ENCODE measurements at places on chromosomes 7 and 10.
A peak's percentile ranks its signal among the peaks of the same experiment; 100 is the strongest.

- DNase-seq: no peak
Measured at GRCh38 chr10:86661161-86662025, 6.9 kb upstream of the LDB3 start.

DNA sequence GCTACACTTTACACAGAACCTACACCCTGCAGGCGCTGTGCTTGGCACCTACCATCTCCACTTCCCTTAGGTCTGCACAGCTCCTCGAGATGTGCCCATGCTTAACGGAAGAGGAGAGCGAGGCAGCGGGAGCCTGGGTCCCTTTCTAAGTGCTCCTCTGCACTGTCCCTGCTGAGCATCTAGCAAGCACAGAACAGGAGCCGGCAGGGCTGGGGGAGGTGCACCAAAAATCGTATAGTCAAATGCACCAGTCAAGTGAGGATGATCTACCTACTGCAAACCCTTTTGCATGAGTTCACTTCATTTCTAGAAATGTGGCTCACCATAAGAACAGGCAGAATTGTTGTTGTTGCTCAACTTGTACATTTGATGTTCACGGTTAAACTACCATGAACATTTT, 267.7 kb downstream of the TNS3 start:
- no peak for DNase-seq

- DNase-seq: no peak
Measured at GRCh38 chr10:54710918-54711317, 90.1 kb downstream of the PCDH15 start.

GRCh38 chr10:88896372-88896993, 16.4 kb downstream of the STAMBPL1 start:
- no peak for DNase-seq

DNA sequence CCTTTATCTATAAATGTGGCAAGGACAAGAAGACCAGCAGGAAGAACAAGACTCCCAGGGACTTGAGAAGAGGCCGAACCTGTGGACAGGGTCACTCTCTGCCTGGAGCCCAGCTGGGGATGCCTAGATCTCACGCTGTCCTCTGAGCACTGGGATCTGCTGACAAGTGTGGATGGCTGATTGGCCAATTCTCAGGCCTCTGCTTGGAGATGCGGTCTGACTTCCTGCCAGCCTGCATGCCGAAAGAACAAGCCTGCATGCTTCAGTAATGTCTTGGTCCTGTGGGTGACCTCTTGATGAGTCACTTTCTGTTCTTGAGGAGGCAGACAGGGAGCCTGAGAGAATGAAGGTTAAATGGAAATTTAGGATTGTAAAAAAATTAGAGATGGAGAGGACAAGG, 84.7 kb downstream of the TMEM178B start:
- DNase-seq: no peak

- no peak for DNase-seq
Measured at GRCh38 chr7:69419934-69420333, 178.3 kb upstream of the AUTS2 start.

DNA sequence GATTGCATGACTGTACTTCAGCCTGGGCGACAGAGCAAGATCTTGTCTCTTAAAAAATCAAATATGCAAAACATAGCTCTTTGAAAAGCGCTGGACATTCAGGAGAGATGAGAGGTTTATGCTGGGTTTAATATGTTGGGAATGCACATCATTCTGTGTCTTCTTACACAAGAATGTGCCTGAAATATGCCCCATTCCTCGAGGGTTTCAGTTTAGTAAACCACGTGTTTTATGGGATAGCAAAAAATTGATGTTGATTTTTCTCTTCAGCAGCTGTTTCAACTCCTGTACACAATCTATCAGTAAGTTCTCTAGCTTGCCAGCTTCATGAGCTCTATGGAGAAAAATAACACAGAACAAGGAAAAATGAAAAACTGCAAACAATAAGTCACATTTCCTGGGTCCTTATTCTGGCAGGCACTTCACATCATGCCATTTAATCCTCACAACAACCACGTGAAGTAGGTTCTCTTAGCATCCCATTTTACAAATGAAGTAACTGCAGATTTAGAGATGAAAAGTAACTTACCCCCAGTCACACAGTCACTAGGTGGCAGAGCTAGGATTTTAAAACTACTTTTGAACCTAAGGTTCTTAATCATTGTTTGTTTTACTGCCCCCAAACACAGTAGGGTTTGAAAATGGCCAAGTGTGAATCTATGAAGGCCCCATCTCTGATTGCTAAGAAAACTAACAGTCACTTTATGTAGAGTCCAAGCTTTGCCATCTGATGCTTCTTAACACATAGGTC, 423.6 kb downstream of the PHTF2 start:
- no peak for DNase-seq

GRCh38 chr10:71623098-71623985, 96.2 kb downstream of the C10orf105 start:
- DNase-seq: peak; percentile 42

GRCh38 chr10:82910301-82910700, 1035.3 kb downstream of the NRG3 start:
- DNase-seq: no peak

DNA sequence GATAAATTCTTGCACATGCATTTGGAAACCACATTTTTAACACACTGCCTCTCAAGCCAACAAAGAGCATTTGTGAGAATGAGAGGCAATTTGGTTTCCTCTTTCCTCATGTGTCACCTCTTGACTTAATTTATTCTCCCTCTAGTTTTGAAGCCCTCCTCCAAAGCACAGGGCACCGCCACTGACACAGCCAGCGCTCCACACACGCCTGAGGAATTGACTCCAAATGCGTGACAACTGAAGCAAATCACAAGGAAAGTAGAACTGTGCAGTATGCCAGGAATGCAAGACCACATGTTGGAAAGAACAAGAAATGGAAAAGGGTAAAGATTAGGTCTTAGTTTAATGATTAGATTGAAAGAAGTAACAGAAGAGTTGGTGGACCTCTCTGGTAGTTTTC, 173.3 kb downstream of the LSM5 start:
- no peak for DNase-seq

- DNase-seq: no peak
Measured at GRCh38 chr10:83617692-83618545, 521.4 kb upstream of the GHITM start.

GRCh38 chr7:104272767-104273384, 55.5 kb upstream of the LHFPL3 start:
- peak; percentile 69 for DNase-seq

- DNase-seq: no peak
Measured at GRCh38 chr7:74482629-74483401, 29.1 kb downstream of the GTF2IRD1 start.

- no peak for DNase-seq
Measured at GRCh38 chr10:119658274-119658673, 7.1 kb downstream of the BAG3 start.

GRCh38 chr10:133242611-133243356, 5.1 kb downstream of the VENTX start:
- no peak for DNase-seq

GRCh38 chr7:109456116-109456515, 886.4 kb downstream of the DNAJB9 start:
- peak; percentile 30 for DNase-seq

DNA sequence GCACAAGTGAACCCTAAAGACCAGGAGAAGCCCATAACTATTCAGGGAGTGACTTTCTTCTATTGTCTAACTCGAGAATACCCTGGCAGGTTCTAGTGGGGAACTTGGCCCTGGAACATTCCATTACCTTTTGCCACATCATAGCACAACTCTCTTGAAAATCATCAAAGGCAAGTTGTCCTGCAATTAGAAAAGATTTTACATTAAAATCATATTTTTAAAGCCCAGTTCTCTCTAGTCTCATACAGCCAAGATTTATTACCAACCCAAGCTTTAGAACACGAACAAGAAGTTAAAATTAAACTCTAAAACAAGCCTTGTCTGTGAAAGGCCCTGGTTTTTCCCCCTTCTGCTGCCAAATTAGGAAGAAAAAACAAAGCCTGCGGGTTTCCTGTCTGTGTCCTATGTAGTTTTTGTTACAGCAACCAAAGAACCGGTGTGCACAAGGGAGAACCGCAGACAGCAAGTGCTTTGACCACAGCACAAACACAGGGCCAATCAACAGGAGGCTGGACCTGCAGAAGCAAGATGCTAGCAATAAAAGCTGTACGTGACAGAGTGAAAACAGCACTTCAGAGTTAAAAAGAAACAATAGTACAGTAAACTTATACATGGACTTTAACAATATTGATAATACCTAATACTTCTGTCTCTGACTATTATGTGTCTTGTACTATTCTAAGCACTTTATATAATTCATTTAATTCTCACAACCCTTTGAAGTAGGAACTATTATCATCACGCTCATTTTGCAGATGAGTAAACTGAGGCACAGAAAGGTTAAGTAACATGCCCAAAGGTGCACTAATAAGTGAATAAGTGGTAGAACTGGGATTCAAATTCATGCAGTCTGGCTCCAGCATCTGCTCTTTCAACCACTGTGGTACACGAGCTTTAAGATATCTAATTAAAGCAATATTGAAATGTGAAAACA, 65.8 kb downstream of the STK17A start:
- DNase-seq: peak; percentile 75

DNA sequence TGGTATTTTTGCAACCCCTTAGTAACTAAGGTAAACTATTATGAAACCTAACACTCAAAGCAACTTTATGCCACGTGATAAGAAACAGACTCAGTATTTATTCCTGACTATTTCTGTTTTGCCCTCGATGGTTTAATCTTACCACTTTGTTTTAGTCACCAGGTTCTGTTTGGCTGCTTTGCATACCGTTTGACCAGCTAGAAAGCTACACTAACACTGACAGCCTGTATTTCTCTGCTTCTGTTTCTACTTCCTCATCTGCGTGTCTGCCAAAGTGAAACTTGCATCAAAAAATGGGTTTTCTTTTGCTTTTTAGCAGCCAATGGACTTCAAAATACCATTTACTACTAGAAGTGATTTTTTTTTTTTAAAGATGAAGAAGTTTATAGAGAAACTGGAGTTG, 802.5 kb downstream of the GRM8 start:
- peak; percentile 54 for DNase-seq

DNA sequence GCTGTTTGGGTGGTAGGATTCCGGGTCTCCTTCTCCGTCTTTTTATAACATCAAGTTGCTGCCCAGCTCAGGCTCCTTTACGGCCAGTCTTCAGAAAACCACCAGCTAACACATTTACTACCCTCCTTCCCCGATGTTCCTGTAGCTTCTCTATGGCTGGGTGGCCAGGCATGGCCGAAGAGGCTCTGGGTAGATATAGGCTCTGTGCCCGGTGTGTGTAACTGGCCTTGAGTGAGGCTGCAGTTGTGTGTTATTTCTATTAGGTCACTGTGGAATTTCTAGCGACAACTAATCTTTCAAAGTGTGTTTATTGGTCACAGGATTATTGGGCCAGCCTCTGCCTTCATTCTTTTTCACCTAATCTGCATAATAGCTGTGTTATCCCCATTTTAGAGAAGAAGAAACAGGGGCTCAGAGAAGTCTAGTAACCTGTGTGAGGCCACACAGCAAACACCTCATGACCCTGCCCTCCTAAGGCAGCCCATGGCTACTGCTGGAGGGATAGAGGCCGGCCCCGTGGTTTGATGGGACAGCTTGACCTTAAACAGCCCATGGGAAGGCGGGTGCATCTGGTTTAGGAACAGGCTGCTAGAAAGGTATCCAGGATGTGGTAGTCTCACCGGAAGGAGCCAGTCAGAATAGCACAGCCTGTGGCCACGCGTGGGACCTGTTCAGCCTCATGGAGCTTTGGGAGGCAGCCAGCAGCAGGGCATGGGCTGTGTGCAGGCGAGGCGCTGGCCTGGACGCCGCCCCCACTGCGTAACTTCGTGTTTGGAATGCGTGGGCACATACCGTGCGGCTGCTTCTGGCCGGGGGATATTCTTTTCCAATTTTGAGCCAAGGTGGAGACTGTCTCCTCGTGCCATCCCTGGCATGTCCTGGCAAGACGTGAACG, 29.7 kb downstream of the HTRA1 start:
- no peak for DNase-seq

DNA sequence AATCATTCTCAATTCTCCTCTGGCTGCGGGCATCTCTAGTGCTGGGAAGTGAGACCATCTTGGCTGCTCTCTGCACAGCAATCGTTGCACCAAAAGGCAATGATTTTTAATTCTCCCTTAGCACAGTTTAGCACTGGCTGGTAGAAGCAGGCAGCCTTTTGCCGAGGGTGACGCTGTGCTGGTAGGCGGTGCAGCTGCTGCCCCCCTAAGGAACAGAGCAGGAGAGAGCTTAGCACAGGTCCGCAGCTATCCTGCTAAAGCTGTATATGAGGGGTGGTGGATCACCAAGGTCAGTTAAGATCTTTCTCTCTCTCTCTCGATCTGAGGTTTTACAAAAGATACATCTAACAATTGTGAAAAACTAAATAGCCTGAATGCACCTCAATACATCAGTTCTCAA, 390.1 kb downstream of the GATA3 start:
- DNase-seq: no peak

GRCh38 chr10:58299580-58299979, 30.6 kb downstream of the CISD1 start:
- DNase-seq: peak; percentile 84

DNA sequence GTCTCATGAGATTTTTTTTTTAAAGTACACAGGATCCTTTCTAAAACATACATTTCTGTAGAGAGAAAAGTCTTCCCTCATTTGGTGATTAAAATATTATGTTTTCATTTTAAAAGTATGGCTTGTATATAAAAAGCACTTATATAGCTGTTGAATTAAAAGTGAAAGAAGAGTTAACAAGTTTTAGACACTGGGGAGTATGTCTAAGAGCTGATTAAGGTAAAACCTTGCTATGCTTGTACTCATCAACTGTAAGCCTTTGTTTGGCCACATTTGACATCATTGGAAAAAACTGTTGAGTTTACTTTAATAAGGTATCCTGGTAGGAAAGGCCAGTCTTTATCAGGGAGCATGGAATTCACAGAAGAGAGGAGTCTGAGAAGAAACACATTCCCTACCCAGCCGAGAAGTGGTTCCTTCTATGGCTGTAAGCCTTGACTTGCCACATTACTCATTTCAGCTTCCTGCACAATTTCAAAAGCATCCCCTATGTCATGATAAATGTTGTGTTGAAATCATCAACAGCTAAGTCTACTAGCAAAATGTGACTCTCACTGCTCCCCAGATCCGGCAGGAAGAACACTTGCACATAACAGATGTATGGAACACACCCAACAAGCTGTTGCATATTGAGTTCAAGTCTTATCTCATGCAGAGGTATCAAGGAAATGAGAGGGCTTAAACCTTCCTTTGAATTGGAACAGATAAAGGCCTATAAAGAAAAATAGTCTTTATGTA, 171.8 kb upstream of the CDK1 start:
- DNase-seq: no peak

GRCh38 chr7:36304099-36304425, 85.6 kb upstream of the ANLN start:
- DNase-seq: no peak

Measured in NAMALWA (cell line).